ENCODE measurements at places on chromosomes 2 and 18. TPM values are rescaled to one million over a fixed set of nuclear protein-coding genes. Genes with fewer than 3 reads are reported as not detected.
A peak's percentile ranks its signal among the peaks of the same experiment; 100 is the strongest.

DNA sequence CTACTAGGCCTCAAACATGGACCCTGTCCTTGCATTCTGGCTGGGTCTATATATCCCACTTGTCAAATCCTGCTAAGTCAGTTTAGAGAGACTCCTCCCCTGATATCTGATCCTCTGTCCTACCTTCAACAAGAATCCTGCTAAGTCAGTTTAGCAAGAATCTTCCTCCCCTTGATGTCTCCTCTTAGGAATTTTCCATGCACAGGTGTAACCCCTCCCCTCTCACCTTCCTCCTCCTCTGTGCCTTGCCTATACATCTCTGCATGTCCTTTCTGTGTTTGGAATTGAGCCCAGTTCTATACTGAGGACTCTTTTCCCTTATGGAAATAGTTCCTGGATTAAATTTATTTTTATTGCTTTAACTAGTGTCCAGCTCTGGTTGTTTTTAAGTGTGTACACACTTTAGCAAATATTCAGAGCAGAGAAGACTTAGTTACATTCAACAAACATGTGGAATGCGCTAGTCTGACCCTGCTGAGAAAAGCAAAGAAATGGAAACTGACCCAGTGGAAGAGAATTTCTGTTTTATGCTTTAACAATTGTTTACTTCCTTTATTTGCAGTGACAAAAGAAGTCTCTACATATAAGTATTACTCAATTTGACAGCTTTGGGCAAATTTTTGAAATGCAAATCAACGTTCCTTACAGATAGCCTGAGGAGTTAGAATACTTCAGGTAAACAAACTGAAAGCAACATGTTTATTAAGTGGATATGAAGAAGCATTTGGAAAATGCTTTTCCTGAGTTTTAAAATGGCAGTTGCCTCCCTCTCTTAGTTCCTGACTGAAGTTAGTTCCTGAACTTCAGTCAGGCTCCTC, 80.6 kb downstream of the RIT2 start:
- DNase-seq: no peak

COLEC12 gene
- 45.0 TPM for polyA plus RNA-seq

- no peak for DNase-seq
Measured at GRCh38 chr18:22432657-22433137, 15.0 kb upstream of the CTAGE1 start.

KCNG3 gene
- polyA plus RNA-seq: 0.05 TPM

DNA sequence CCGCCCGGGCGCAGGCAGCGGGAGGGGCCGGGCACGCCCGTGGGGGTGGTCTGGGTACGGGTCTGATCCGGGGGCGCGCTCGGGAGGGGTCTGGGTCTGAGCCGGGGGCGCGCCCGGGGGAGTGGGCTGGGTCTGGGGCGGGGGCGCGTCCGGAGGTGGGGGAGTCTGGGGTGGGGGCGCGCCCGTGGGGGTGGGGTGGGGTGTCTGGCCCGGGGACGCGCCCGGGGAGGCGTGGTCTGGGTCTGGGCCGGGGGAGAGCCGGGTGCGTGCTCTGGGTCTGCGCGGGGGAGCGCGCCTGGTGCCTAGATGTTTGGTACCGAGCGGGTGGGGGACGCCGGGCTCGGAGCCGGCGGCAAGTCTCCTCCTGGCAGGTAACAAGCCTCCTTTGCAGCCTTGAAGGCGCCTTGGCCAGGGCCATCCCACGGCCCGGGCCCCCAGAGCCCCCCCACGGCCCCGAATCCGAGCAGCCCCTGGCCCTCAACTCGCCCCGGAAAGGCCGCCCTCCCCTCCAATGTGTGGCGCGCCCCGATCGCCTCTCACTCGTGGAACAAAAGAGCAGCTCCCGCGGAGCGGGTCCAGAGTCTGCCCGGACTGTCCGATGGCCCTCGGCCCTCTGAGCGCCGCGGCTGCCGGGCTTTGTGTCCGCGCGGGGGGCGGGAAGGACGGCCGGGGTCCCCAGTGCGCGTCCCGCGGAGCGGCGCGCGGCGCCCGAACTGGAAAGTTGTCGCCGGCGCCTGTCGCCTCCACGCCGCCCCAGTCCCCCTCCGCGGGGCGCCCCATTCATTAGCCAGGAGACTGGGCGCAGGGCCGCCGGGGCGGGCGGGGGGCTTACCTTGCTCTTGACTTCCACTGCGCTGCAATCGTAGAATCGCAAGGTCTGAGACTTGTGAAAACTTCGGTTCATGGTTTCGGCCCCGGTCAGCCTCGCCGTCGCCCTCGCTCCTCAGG, 595 bp downstream of the PARD6G start:
- DNase-seq: no peak

XIRP2 gene
- polyA plus RNA-seq: 149 TPM

TLX2 gene
- not detected for polyA plus RNA-seq

DNA sequence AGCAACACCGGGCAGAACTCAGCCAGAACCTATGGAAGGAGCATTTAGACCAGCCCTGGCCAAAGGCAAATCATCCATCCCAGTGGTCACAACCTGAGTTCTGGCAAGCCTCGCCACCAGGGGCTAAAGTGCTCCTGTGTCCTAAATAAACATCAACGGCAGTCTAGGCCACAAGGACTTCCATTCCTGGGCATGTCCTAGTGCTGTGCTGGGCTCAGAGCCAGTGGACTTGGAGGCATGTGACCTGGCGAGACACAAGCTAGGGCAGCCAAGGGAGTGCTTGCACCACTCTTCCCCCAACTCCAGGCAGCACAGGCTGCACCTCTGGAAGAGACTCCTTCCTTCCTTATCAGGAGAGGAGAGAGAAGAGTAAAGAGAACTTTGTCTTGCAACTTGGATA, 69.0 kb downstream of the ST6GAL2 start:
- DNase-seq: no peak

FBLN7 gene
- 8.5 TPM for polyA plus RNA-seq

DNA sequence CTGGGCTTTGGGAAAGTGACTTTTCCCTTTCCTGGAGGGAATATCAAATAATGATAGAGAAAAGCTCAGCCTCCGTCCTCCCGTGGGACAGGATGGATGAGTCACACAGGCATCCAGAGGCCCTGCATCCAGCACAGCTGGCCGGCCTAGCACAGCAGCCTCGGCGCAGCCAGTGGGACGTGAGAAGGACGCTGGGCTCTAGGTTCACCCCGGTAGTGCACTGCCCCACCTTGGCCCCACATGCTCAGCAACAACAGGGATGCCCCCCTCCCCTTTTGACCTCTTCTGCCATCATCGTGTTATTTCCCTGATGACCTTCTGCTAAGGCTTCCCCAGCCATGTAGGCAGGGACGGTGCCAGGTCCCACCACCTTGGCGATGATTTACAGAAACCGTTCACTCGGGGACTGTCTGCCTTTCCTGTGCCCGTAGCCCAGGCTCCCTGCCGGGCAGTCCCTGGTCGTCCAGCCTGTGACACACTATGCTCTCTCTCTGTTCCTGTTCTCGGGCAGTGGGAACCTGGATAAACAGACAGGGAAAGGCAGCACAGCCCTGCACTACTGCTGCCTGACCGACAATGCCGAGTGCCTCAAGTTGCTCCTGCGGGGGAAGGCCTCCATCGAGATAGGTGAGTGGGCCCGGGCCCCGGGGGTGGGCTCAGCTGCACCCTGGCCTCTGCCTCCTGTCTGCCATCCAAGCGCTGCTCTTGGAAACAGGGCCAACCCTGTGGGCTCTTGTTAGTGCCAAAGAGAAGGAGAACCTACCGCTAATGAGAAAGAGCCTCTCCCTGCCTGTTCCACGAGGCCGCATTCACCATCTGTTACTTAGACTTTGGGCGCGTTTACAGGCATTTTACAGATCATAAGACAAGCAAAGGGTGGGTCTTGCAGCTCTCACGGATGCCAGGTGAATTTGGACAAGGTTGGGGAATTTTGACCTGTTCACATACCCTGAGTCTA, 44.6 kb downstream of the ITGB1BP1 start:
- peak; percentile 41 for DNase-seq

TRABD2A gene
- polyA plus RNA-seq: 0.52 TPM

GRCh38 chr2:16785149-16785548, 119.5 kb upstream of the CYRIA start:
- no peak for DNase-seq

NLRC4 gene
- polyA plus RNA-seq: 1.1 TPM

ANKRD30BL gene
- 0.08 TPM for polyA plus RNA-seq

TMEM37 gene
- 11.1 TPM for polyA plus RNA-seq

DNA sequence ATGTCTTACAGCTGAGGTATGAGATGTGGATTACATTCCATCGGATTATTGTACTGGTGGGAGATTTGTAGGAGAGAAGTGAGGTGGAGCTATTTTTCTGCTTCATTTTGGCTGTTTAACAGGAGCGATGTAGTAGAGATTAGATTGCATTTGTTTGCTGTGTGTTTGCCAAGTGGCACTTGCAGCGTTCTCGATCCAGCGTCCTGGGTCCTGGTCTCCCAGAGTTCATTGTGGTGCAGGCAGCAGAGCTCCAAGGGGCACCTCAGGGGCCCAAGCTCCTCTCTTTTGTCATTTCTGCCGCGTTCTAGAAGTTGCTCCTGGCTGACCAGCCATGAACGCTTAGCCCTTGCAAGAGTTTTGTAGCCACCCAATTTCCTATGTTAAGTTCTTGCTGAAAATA, 210.1 kb upstream of the APCDD1 start:
- DNase-seq: no peak

DNA sequence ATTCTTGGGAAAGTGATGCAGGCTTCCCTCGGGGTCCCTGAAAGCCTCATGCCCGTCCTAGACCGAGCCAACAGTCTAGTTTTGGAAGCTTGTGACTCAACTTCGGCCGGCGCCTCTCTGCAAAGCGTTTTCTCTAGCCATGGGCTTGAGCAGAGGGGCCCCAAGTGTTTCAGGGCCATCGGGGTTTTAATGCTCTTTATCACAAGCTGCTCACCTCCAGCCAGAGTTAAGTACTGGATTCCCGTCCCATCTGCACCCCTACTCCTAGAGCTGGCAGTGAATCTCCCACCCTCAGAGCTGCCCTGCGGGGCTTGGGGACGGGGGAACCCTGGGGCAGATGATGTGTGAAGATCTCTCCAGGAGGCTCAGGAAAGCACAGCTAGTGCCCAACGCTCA, 7.3 kb downstream of the RAX start:
- DNase-seq: no peak

CPLX4 gene
- not detected for polyA plus RNA-seq

REEP1 gene
- 88.7 TPM for polyA plus RNA-seq

DNA sequence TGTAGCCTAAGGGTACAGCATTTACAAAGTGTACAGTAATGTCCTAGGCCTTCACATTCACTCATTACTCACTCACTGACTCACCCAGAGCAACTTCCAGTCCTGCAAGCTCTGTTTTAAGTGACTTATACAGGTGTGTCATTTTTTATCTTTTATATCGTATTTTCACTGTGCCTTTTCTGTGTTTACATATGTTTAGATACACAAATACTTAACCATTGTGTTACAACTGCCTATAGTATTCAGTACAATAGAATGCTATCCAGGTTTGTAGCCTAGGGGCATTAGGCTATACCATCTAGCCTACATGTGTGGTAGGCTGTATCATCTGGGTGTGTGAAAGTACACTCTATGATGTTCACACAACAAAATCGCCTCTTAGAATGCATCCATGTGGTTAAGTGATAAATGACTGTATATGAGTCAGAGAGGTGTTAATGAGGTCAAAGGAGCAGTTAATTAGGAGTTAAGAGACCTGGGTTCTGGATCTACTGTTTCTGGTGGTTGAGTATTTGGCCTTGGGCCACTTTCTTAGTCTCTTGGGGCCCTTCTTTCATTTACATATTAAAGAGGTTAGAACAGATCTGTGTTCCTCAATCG, 149.1 kb downstream of the GREB1L start:
- DNase-seq: no peak

TMEM200C gene
- 0.43 TPM for polyA plus RNA-seq

GRCh38 chr2:21052044-21052443, 8.2 kb upstream of the APOB start:
- DNase-seq: no peak

DNA sequence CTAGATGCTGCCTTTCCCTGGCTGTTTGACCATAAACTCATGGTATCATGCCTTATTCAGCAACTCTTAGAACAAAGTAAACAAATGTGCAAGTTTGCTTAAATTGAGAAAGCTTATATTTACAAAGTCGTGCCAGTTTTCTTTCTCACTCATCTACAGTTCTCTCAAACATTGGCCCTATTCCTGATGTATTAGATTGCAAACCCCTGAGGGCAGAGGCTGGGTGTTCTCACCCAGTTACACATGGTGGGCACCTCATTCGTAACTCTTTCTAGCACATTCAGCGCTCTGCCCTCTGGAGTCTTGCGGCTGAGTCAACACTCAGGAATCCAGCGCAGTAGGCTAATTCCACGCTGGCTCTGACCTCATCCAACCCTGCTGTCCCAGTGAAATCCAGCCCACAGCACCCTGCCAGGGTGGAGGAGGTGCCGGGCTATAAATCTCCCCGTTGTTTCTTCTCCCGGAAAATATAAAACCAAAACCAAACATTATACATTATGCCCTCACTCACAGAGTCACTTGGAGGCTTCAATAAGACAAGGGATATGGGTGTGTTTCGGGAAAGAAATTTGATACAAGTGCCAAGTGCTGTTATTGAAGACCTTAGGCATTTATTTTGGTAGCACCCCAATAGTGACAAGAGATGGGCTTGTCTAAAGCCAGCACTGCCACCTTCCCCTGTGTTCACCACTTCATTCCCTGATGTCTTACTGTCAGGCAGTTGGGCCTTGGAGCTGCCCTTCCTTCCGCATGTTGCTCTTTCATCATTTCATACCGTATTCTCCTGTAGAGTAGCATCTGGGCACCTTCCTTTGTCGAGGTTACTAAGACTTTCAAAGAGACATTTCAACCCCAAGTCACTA, 287.4 kb downstream of the PRKCE start:
- no peak for DNase-seq

GRCh38 chr2:221708902-221709301, 136.8 kb upstream of the EPHA4 start:
- no peak for DNase-seq

DNA sequence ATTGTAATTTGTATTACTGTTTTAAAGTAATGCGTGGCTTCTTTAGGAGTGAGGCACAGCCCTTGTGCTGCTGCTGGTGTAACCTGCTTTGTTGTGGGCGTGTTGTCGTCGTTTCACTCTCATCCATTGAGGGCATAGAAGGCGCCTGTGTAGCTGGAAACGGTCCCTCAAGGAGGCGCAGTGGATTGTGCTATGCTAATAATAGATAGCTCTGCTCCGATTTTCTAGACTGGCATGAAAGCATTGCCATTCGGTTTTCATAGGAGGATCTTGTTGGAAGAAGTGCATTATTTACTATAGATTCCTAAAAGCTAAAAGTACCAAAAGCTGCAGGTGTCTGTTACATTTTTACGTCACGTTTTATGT, 17.9 kb downstream of the RAB12 start:
- DNase-seq: no peak

- no peak for DNase-seq
Measured at GRCh38 chr2:79593237-79593867, 80.5 kb downstream of the CTNNA2 start.

DNA sequence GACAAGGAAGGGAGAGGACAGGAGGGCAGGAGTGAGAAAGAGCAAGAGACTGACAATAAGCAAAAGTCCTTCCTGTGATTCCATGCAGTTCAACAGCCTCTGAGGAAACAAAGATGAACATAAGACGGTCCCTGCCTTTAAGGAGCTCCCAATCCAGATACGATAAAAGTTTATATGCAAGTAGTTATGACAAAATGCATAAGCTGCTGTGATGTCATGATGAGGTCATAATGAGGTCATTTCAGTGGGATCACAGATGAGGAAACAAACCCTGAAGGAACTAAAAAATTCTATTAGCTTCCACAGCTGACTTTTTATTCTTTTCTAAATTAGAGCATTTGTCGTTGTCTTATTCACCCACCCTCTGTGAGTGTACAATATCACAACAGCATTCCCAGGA, 458.5 kb upstream of the ACVR2A start:
- DNase-seq: no peak

Data from hindlimb muscle (tissue), 1 donor.